Ascending aorta (tissue), 2 donors: ENCODE measurements at places on chromosomes 7 and 10.

GRCh38 chr10:27138277-27138676 is 15.9 kb downstream of the YME1L1 start:
- no peak overlapping the region for H3K4me3 ChIP-seq
- H3K27ac ChIP-seq, result no peak overlapping the region
- peaks cover 19% of the 10 kb centered on the region for H3K36me3 ChIP-seq
- no peaks in the 10 kb centered on the region for H3K4me1 ChIP-seq
- DNase-seq, result no peak
- H3K27me3 ChIP-seq, result no peaks in the 10 kb centered on the region

- no peaks in the 10 kb centered on the region for H3K27me3 ChIP-seq
- no peak overlapping the region for H3K4me3 ChIP-seq
- no peak overlapping the region for H3K27ac ChIP-seq
- H3K36me3 ChIP-seq, result no peaks in the 10 kb centered on the region
- no peak for DNase-seq
Observed at GRCh38 chr7:138249975-138250374, 173.7 kb downstream of the AKR1D1 start.

DNA sequence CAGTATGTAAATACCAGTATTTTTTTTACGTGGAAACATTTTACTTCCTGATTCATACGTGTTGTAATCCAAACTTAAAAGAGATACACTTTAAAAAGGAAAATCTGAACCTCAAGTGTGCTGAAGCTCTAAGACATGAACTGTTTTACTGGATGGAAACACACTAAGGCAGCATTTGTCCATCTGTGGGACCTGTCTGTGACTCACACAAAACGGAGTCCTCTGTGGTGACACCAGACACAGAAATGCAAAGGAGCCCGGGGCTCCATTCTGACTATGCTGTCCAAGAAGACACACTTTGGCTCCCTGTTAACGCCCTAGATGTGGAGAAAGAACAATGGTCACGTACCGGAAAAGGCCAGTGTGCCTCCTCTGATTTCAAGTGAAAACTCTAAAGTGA is 23.9 kb downstream of the RNF133 start:
- H3K27me3 ChIP-seq, result no peaks in the 10 kb centered on the region
- no peak overlapping the region for H3K27ac ChIP-seq
- H3K4me3 ChIP-seq, result peak overlapping the region; percentile 18
- no peak for DNase-seq
- H3K4me1 ChIP-seq, result no peaks in the 10 kb centered on the region

DNA sequence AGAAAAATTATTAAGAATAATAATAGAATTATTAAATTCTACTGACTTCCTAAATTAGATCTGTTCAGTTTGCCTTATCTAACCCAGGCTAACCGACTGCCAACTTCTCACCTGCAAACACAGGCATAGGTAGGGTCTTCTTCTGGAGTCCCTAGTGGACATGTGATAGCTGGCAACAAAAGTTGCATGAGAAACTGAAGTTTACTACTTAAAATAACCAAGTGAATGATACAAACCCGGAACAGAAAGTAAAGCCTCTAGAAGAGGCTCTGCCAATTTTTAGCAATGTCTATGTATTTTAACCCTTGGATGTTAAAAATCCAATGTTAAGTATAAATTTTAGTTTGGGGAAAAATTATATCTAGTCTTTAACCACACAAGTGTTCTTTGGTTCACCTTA is 37.6 kb downstream of the NDUFB2 start:
- DNase-seq, result no peak
- H3K27me3 ChIP-seq, result no peaks in the 10 kb centered on the region
- no peak overlapping the region for H3K4me3 ChIP-seq
- H3K27ac ChIP-seq, result no peak overlapping the region

DNA sequence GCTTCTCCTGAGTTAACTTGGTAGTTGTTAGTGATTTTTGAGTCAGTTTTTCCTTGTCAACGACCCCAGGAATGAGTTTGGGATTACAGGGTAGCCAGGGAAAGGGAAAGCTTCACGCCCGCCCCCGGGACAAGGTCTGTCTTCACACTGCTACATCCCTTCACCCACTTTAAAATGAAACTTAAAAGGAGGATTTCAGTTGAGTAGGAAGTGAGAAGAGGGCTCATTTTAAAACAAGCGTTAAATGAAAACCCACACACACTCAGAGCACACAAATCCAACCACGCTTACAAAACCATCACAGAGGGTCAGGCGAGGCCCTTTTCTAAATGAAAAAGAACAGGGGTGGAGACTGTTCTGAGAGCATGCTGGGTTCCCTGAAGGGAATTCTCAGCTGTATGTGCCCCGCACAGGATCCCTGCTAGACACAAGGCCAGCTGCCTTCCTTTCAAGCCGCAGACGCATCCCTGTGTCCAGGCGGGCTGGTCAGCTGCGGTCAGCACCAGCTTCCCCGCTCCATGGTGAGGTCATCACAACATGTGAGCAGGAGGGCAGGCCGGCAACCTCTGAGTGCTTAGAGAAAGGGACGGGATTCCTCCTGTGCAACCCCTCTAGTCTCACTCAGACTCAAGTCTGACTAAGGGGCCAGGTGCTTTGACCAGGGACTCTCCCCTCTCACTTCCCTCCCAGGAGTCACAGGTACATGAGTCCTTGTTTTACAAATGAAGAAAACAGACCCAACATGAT is 111.8 kb downstream of the EGFR start:
- no peaks in the 10 kb centered on the region for H3K27me3 ChIP-seq
- peaks cover 31% of the 10 kb centered on the region for H3K4me1 ChIP-seq
- peak; percentile 79 for DNase-seq
- H3K36me3 ChIP-seq, result no peaks in the 10 kb centered on the region

DNA sequence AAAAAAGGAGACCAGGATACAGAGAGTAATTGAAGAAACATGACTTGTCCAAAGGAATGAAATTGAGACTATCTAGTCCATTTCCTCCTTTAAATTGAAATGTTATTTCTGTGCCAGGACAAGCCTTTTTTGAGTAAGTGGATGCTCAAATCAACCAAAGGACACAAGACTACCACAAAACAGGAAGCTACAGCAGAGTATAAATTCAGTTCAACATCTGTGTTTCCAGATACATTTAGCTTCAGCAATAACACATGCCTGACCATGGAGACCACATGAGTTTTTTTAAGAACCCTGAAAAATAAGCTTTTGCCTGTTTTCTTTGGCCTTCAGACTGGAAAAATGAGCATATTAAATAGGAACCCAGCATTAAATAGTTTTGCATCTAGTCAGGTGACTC is 707.5 kb downstream of the ZWINT start:
- no peak for DNase-seq
- H3K4me1 ChIP-seq, result no peaks in the 10 kb centered on the region
- H3K36me3 ChIP-seq, result no peaks in the 10 kb centered on the region
- no peak overlapping the region for H3K27ac ChIP-seq

DNA sequence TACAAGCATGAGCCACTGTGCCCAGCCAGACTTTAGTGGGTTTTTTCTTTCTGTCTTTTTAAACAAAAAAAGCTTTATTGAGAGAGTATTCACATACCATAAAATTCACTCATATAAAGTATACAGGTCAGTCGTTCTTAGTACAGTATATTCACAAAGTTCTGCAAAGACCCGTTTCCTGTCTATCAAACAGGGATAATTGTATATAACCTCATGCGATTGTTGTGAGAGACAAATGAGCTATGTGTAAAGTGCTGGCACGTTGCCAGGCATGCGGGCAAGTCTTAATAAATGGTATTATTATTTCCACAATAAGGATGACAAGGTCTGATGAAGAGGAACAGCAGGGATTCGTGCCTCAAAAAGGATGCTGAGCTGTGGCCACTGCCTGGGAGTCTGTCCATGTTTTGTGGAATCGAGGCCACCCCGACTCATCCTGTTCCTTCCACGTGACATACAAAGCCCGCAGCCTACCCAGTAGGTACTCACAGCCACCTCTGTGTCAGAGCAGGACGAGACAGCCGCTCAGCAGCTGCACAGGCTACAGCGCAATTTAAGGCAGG is 51.6 kb downstream of the SMKR1 start:
- no peaks in the 10 kb centered on the region for H3K4me1 ChIP-seq
- H3K36me3 ChIP-seq, result no peaks in the 10 kb centered on the region
- no peaks in the 10 kb centered on the region for H3K27me3 ChIP-seq
- DNase-seq, result no peak
- H3K27ac ChIP-seq, result no peak overlapping the region

DNA sequence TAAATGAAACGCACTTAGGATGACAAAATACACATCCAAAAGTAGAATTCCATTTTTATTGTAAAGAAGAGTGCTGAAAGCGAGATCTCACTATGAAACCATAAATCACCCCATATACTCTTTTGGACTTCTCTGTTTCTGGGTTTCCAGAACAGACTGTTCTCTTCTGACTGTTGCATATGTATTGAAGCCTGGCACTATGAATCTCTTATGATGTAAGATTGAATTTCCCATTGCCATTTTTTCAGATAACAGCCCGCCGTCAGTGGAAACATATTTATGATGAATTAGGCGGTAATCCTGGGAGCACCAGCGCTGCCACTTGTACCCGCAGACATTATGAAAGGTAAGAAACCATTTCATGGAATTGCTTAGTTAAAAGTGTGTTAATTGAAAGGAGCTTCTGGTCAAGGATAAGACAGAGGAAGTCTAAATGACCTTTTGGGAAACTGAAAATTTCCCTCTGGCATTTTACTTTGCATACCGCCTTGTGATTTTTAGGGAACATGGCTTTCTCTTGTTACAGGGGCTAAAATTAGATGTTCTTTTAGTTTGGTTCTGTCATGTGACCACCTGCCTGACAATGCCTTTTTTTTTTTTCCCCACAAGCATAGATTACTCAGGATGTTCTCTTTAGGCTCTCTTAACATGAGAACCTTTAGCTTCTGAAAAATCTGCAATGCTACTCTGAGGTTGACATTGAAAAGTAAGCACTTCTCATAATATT is 168.1 kb downstream of the ARID5B start:
- H3K4me1 ChIP-seq, result peaks cover 50% of the 10 kb centered on the region
- no peak overlapping the region for H3K4me3 ChIP-seq
- no peaks in the 10 kb centered on the region for H3K27me3 ChIP-seq
- H3K27ac ChIP-seq, result peak overlapping the region; percentile 55
- DNase-seq, result no peak

GRCh38 chr10:110372656-110373055 is 67.9 kb upstream of the SMNDC1 start:
- H3K27me3 ChIP-seq, result no peaks in the 10 kb centered on the region
- H3K4me1 ChIP-seq, result no peaks in the 10 kb centered on the region
- DNase-seq, result no peak
- H3K27ac ChIP-seq, result no peak overlapping the region

GRCh38 chr10:86123304-86123703 is 243.3 kb downstream of the GRID1 start:
- DNase-seq, result no peak
- no peak overlapping the region for H3K4me3 ChIP-seq
- no peaks in the 10 kb centered on the region for H3K27me3 ChIP-seq
- no peak overlapping the region for H3K27ac ChIP-seq
- no peaks in the 10 kb centered on the region for H3K36me3 ChIP-seq

- H3K4me1 ChIP-seq, result no peaks in the 10 kb centered on the region
- H3K36me3 ChIP-seq, result no peaks in the 10 kb centered on the region
- no peak overlapping the region for H3K4me3 ChIP-seq
- no peak overlapping the region for H3K27ac ChIP-seq
Observed at GRCh38 chr7:138158739-138159528, 82.7 kb downstream of the AKR1D1 start.

GRCh38 chr10:3699916-3700315 is 85.1 kb downstream of the KLF6 start:
- H3K4me1 ChIP-seq, result no peaks in the 10 kb centered on the region
- H3K36me3 ChIP-seq, result no peaks in the 10 kb centered on the region
- no peak for DNase-seq
- no peaks in the 10 kb centered on the region for H3K27me3 ChIP-seq
- no peak overlapping the region for H3K4me3 ChIP-seq
- no peak overlapping the region for H3K27ac ChIP-seq

DNA sequence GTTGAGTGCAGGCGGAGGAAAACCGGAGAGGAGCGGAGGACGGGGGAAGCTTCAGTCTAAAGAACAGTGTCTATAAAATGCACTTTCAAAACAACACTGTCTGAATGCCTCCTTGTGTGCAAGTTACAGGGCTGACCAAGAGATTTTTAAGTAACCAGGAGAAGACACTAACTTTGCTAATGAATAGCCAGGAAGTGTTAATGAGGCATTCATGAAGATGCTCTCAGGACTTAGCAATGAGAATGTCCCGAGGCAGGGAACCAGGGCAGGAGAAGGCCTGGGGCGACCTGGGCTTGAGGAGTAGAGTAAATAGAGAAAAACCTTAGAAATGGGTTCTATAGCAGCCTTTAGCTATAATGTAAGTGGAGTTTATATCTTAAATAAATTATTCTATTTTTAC is 312.1 kb downstream of the SKIDA1 start:
- H3K27me3 ChIP-seq, result no peaks in the 10 kb centered on the region
- H3K36me3 ChIP-seq, result no peaks in the 10 kb centered on the region

- H3K27ac ChIP-seq, result no peak overlapping the region
- H3K36me3 ChIP-seq, result no peaks in the 10 kb centered on the region
- no peak for DNase-seq
- no peaks in the 10 kb centered on the region for H3K27me3 ChIP-seq
- H3K4me3 ChIP-seq, result no peak overlapping the region
- H3K4me1 ChIP-seq, result no peaks in the 10 kb centered on the region
Observed at GRCh38 chr7:81776161-81776560, 6.3 kb upstream of the HGF start.

GRCh38 chr7:50342616-50343114 is 38.1 kb downstream of the IKZF1 start:
- no peaks in the 10 kb centered on the region for H3K36me3 ChIP-seq
- H3K4me1 ChIP-seq, result no peaks in the 10 kb centered on the region
- H3K27me3 ChIP-seq, result no peaks in the 10 kb centered on the region
- no peak overlapping the region for H3K4me3 ChIP-seq
- DNase-seq, result no peak

DNA sequence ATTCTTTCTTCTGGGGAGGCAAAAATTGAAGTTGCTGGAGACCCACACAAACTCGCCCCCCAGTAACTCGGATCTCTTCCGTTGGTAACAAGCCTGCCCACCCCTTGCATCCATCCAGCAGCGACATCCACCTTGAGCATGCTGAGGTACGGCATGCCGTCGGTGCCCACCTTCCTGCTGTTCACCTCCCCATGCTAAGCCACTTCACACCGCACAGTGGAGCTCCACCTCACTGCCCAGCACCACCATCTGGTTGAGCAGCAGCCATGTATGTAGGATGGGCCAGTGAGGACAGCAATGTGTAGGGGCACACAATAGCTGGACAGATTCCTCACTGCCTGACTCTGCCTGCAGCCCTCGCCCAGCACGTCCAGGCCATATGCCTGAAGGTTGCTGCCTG is 138.1 kb upstream of the ZNF92 start:
- no peak for DNase-seq
- no peak overlapping the region for H3K27ac ChIP-seq
- H3K27me3 ChIP-seq, result no peaks in the 10 kb centered on the region
- H3K36me3 ChIP-seq, result no peaks in the 10 kb centered on the region
- H3K4me1 ChIP-seq, result no peaks in the 10 kb centered on the region
- no peak overlapping the region for H3K4me3 ChIP-seq

DNA sequence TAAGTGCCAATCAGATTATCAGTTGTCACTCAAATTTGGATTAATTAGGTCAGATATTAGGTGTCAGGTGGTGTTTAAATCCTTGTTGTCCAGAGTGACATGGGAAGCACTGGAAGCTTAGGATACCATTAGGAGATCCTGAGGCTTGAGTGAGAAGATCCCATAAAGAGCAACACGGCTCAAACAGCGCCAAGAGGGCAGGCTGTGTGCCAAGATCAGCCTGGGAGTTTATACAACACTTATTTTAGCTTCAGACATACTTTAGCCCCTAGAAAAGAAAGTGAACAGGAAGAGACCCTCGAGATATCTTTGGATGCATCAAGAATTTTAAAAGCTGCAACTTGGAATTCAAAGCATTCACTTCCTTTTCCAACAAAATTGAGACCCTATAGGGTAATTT is 14.2 kb upstream of the ACTA2 start:
- H3K4me1 ChIP-seq, result peaks cover 44% of the 10 kb centered on the region
- H3K27me3 ChIP-seq, result no peaks in the 10 kb centered on the region
- DNase-seq, result no peak
- peak overlapping the region; percentile 89 for H3K27ac ChIP-seq
- no peak overlapping the region for H3K4me3 ChIP-seq
- no peaks in the 10 kb centered on the region for H3K36me3 ChIP-seq
